ENCODE measurements at places on chromosomes 4 and X. TPM values are rescaled to one million over a fixed set of nuclear protein-coding genes. Genes with fewer than 3 reads are reported as not detected.

Gene FGF2
- 32.3 TPM for total RNA-seq

Gene PNMA3
- total RNA-seq, result 68.7 TPM

GRCh38 chr4:22521240-22521639 is 5.4 kb upstream of the ADGRA3 start:
- no peak for DNase-seq

GRCh38 chrX:40266490-40267333 is 169.0 kb upstream of the BCOR start:
- DNase-seq, result peak; percentile 75

- DNase-seq, result no peak
These were observed 32.7 kb upstream of the DAPP1 start for GRCh38 chr4:99783940-99784339.

Data from dorsolateral prefrontal cortex (tissue), 122 donors.